Stimulated activated CD4-positive, alpha-beta T cell treated with anti-CD3 and anti-CD28 coated beads, TNF-alpha, amount 100 ng/mL, for 1 hour (primary cell): ENCODE measurements at places on chromosomes 3 and 15.

- DNase-seq, result no peak
Measured at GRCh38 chr3:57434041-57434440, 110.1 kb downstream of the DNAH12 start.

DNA sequence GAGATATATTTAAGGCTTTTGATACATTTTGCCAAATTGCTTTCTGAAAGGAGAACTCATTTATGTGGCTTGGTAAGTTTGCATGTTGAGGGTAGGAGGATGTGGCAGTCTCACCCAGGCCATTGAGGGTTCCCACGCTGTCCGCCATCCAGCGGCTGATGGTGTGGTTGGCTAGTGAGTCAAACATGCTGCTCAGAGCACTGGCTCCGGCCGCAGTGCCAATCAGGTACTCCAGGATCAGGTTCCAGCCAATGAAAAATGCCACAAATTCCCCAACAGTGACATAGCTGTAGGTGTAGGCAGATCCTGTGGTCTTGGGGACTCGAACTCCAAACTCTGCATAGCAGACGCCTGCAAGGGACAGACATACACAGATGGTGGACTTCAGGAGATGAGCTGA, 82.3 kb downstream of the CLDN11 start:
- DNase-seq, result no peak

DNA sequence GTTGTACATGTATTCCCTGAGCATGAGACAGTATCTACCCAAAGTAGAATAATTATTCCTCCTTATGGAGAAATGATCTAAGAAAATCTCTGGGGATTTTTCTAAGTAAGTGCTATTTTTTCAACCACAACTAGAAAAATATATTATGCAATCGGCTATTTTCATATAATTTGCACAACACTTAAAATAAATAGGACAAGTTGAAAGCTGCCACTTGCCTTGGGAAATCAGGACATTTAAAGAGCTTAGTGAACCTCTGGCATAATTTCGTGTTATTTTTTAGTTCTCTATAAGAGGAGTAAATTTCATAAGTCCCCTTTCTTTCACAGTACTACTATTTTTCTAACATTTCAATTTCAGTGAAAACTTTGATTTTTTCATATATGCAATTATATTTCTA, 672.1 kb downstream of the OTOL1 start:
- no peak for DNase-seq

DNA sequence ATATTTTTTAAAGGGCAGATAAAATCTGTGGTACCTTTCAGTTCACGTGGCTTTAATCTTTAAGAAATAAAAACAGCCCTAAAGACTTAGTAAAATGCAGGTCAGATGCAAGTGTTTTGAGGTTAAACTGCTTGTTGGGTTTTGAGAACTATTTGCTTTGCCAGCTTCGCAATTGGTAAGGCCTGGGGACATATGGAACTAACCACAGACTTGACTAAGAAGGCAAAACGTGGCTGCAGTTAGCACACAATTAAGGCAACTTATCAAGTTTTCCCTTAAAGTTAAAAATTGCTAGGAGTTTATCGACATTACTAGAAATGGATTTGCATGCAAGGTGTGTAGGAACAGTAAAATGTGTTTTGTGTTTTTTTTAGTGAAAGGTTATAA, 206.9 kb downstream of the ZNF385D start:
- DNase-seq, result no peak

DNA sequence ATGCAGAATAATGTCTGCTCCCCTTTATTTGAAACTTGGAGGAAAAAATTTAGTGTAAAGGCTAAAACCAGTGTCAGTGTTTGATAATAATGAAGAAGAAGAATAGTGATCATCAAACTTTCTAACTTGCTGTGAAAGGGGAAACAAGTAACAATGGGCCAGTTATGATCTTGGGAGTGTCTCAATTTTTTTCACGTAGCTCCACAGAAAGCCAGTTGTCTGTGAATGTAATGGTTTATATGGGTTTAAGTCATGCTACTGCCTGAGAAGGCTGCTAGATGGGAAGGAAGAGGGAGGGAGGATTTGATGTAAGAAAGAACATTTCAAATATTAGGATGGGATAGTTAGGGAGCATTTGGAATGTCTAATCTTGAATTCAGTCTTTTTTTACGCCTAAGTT, 21.1 kb upstream of the SSR3 start:
- no peak for DNase-seq

DNA sequence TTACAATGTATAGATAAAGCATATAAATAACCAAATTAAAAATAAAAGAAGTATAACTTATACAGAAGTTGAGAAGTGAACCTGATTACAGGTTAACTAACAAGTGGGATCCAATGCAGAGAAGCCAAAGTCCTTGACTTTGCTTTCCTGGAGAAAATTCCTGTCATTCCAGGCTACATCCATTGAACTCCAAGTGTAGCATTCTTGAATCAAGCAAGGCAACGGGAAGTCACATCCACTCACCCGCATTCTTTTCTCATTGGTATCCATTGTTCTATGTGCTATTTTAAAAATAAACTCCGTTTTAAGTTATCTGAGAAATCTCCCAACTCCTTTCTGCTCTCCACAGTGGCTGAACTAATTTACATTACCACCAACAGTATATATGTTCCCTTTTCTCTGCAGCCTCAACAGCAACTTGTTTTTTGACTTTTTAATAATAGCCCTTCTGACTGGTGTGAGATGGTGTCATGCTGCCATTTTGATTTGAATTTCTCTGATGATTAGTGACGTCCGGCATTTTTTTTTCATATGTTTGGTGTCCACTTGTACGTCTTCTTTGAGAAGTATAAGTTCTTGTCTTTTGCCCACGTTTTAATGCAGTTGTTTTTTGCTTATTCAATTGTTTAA, 534.3 kb downstream of the ROBO1 start:
- no peak for DNase-seq
